ENCODE measurements at places on chromosomes 5 and 9.

- peak; percentile 38 for DNase-seq
These were observed 10.8 kb downstream of the KLF9 start for GRCh38 chr9:70403618-70404025.

DNA sequence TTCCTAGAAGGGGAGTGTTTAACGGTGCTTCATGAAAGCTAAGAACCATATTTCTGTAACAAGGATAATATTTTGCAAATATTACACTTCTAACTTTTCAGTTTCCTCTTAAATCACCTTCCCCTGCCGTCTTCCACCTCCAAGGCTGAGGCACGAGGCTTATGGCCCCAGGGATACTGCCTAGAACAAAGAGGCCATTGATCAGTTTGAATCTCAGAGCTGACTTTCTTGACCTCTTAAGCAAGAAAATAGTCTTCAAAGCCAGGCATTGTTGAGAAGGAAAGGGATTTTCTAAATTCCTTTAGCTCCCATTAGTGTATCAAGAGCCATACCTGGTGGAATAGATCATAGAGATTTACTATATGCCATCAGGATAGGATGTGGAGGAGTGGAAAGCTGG, 566.2 kb downstream of the BNC2 start:
- no peak for DNase-seq

DNA sequence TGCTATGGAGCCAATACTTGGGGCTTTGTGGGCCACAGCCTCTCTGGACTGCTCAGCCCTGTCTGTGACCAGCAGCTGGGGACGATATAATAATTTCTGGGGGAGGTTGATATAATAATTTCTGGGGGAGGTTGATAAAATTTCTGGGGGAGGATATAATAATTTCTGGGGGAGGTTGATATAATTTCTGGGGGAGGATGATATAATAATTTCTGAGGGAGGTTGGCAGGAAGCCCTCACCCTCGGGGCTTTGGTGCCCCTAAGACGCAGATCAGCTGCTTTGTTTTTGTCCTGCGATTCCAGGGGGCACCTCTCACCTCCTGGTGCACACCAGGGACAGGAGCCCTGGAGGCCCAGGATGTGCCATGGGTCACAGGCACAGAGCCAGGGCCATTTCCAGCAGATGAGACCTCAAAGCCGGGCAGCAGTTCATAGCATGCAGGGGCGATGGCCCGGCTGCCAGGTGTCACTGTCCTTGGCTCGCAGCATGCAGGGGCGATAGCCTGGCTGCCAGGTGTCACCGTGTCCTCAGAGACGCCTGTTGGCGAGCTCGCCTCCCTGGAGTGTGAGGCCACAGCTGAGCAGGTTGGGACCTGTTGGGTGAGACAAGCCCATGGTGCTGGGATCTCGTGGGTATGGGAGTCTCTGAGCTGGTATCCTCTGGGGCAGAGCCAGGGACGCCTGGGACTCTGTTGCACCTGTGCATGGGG, 3.8 kb upstream of the TOR4A start:
- DNase-seq: no peak

DNA sequence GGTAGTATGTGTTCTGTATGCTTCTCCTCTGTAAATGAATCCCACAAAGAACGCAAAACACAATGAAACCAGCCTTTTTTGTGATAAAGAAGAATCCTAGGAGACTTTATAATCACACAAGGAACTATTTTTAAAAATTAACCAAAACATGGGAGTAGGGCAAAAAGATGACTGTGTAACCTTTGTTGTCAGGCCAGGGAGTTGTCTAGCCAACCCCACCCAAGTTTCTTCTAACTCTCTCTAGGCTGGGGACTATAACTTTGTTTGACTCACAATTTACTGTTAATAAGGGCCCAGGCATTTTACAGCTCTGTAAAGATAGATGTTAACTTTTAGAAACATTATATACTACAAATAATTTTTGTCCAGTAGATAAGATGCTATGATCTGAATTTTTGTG, 176.1 kb downstream of the ADAMTS12 start:
- no peak for DNase-seq

DNA sequence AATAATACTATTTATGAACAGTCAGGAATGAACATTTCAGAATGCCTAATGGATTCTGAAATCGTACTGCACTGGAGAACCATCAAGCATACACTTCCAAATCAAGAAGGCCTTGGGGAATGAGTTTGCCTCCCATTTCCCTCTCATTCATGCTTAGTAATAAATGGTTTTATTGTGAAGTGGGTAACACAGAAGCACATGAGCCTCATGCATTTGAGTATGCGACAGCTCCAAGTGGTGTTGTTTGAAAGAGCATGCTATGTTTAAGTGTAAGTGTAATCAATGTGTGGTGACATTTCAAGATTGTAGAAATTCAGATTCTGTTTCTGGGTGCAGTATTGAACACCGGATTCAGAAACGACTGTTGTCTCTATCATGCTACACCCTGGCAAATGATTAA, 60.0 kb downstream of the SGCD start:
- DNase-seq: no peak

DNA sequence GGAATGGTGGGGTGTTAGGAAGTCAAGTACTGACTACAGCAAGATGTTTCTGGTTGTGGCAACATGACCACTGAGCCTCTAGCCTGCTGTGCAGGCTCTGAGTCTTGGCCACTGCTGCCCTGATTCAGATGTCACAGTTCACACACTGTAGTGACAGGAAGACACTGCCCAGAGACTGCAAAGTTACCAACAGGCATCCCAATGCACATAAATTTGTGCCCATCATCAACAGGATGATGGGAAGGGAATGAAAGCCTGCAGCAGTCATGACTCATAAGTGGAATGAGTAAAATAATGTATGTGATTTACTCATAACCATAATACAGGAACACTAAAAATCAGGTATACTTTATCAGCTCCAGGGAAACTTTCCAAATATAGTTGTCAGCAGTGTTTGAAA, 251.6 kb upstream of the HAPLN1 start:
- DNase-seq: no peak

DNA sequence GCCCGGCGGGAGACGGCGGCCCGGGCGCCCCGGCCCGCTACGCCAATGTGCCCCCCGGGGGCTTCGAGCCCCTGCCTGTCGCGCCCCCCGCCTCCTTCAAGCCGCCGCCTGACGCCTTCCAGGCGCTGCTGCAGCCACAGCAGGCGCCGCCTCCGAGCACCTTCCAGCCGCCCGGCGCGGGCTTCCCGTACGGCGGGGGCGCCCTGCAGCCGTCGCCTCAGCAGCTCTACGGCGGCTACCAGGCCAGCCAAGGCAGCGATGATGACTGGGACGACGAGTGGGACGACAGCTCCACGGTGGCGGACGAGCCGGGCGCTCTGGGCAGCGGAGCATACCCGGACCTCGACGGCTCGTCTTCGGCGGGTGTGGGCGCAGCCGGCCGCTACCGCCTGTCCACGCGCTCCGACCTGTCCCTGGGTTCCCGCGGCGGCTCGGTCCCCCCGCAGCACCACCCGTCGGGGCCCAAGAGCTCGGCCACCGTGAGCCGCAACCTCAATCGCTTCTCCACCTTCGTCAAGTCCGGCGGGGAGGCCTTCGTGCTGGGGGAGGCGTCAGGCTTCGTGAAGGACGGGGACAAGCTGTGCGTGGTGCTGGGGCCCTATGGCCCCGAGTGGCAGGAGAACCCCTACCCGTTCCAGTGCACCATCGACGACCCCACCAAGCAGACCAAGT, 723 bp downstream of the SNX18 start:
- peak; percentile 46 for DNase-seq

- no peak for DNase-seq
These were observed 26.3 kb upstream of the FANCC start for GRCh38 chr9:95343725-95344287.

- DNase-seq: no peak
These were observed 117.5 kb upstream of the BOD1 start for GRCh38 chr5:173733831-173734501.

DNA sequence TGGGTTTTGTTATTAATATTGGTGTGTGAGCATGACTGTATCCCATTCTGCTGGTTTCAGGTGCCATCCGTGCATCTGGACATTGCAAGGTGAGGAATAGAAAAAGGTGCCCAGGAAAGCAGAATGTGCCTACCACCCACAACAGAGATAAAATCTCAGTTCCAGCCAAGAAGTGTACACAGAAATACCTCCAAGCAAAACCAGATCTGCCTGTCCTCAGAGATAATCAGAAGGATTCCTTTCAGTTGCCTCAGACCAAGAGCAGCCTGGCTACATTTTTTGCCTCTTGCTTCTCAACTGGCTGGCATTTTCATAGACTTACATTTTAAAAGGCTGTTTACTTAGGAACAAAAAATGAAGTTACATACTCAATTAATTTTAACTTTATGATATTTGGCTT, 12.1 kb upstream of the ABLIM3 start:
- peak; percentile 47 for DNase-seq

GRCh38 chr5:88839238-88839637, 43.7 kb downstream of the MEF2C start:
- no peak for DNase-seq

DNA sequence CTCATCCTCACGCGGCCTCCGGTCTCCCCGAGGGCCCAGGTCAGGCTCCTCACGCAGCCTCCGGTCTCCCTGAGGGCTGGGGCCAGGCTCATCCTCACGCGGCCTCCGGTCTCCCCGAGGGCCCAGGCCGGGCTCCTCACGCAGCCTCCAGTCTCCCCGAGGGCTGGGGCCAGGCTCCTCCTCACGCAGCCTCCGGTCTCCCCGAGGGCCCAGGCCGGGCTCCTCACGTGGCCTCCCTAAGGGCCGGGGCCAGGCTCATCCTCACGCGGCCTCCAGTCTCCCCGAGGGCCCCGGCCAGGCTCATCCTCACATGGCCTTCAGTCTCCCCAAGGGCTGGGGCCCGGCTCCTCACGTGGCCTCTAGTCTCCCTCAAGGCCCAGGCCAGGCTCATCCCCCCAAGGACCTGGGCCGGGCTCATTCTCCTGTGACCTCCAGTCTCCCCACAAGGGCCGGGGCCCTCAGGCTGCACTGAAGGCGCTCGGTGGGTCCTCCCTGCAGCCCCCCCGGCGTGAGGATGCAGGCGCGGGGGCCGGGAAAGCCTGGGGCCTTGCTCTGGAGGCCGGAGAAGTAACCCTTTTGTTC, 51.2 kb upstream of the FCN2 start:
- no peak for DNase-seq

DNA sequence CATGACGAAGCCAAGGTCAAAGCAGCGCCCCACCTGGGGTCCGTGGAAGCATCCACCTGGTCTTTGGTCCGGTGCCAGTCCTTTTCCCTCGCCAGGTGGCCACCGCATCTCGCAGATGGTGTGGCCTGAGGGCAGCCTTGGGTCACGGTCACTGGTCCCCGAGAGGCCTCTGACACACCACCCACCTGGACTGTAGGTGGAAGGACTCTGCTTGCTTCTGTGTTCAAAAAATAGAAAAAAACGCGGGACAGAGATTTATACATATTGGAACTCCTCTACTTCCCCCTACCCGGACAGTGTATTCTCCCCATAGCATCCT, 466 bp upstream of the TTC39B start:
- no peak for DNase-seq

DNA sequence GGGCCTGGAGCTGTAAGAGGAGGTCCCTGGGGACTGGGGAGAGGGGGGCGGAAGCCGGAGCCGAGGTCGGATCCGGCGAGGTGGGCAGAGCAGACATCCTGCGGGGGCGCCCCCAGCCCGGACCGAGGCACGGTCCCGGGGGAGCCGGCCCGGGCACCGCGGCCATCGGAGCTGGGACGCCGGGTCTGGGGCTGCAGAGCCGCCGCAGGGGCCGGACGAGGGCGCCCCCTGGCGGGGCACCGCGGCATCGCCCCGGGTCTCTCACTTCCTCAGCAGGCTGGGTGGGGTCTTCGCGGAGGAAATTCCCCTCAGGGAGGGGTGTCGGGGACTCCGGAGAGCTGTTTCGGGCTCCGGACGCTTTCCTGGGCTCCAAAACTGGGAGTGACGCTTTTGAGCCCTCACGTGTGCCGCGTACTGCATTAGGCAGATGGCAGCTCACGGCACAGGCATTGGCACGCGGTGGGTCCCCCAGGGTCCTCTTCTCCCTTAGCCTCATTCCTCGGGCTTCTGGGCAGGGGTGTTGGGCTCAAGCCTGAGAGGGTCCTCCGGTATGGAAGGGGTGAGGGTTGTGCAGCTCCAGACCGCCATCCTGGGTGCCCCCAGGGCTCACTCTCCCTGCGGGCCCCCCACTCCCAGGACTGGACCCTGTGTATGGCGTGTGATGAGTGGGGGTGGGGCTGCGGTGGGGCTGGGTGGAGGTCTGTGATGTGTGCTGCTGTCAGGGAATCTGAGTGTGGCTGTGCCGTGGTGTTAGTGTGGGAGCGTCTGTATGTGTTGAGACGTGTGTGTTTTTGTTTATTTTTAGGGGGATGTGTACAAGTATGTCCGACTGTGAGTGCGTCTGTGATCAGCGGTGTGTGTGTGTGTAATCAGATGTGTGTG, 29.6 kb downstream of the LHX2 start:
- no peak for DNase-seq

DNA sequence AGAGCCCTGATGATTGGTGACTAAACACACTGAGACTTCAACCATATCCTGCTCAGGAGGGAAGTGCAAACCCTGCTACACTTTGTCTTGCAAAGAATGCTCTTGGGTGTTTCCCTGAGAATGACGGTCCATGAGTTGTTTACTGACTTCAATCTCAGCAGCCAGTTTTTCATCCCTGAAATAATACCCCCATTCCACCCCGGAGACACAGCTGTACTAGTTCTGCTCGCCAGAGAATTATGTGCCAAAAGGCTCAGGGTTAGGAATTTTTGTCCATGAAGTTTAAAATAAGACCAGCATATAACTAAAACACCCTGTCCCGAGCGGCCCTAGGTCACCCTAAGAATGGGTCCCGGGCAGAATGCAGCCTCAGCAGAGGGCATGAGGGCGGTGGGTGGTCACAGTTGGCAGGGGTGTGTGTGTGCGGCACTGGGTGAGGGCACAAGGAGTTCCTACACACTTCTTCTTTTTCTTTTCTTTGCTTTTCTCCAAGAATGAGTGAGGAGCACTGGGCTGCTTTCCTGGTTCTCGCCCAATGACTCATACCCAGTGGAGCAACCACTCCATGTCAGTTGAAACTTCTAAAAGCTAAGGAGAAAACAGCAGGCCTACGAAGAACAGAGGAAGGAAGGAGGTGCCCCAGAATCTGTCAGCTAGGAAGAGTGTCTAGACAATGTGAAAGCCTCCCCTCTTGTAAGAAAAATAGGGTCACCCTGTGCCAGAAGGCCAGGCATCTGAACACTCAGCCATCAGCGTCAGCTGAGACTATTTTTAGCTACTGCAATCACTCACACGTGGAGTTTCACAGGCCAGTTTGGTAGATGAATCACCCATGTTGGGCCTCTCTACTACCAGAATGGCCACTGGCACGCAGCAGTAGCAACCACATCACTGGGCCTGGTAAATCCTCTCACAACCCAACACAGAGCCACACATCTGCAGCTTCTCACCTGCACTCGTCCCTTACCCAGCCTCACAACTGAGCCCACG, 105.9 kb downstream of the DPYSL3 start:
- peak; percentile 98 for DNase-seq

All from AG10803 (cell line).